ENCODE measurements at places on chromosomes 6 and 20. TPM values are rescaled to one million over a fixed set of nuclear protein-coding genes. Genes with fewer than 3 reads are reported as not detected.

GRCh38 chr6:44868910-44869309, 459.2 kb upstream of the RUNX2 start:
- no peaks in the 10 kb centered on the region for H3K36me3 ChIP-seq
- no peak overlapping the region for H3K27ac ChIP-seq
- no peaks in the 10 kb centered on the region for H3K27me3 ChIP-seq
- no peak for DNase-seq

DNA sequence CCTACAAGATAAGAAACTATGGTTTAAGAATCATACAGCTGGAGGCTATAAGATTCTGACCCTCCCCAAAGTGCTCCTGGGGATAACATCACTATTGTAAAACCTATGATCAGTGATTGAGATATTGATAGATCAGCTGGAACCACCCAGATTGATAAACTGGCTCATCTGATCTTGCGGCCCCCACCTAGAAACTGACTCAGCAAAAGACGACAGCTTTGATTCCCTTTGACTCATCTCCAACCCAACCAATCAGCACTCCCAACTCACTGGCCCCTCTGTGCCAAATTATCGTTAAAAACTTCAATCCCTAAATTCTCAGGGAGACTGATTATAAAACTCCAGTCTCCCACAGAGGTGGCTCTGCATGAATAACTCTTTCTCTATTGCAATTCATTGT, 106.4 kb downstream of the SCP2D1 start:
- no peaks in the 10 kb centered on the region for H3K36me3 ChIP-seq
- H3K4me1 ChIP-seq: no peaks in the 10 kb centered on the region
- H3K4me3 ChIP-seq: no peak overlapping the region
- no peak for DNase-seq
- H3K27ac ChIP-seq: no peak overlapping the region

- no peak for DNase-seq
- no peaks in the 10 kb centered on the region for H3K27me3 ChIP-seq
- no peaks in the 10 kb centered on the region for H3K36me3 ChIP-seq
- H3K4me1 ChIP-seq: peaks cover 11% of the 10 kb centered on the region
- H3K27ac ChIP-seq: no peak overlapping the region
Measured at GRCh38 chr6:157462956-157463742, 82.2 kb downstream of the ZDHHC14 start.

DNA sequence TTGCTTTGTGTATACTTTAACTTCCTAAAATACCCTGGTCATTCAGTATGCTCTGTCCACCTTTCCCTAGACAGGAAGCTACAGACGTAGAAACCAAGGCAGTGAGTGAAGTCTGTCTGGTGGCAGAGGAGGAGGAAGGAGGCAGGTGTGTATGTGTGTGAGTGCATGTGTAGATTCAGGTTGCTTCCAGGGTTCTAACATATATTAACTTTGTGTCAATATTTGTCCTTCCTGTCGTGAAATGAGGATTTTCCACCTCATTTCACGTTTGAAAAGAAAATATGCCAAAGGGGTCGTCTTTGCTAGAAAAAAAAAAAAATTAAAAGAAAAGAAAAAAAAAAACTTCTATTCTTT, 411.5 kb downstream of the PKHD1 start:
- no peaks in the 10 kb centered on the region for H3K27me3 ChIP-seq
- no peaks in the 10 kb centered on the region for H3K36me3 ChIP-seq
- no peaks in the 10 kb centered on the region for H3K4me1 ChIP-seq

DNA sequence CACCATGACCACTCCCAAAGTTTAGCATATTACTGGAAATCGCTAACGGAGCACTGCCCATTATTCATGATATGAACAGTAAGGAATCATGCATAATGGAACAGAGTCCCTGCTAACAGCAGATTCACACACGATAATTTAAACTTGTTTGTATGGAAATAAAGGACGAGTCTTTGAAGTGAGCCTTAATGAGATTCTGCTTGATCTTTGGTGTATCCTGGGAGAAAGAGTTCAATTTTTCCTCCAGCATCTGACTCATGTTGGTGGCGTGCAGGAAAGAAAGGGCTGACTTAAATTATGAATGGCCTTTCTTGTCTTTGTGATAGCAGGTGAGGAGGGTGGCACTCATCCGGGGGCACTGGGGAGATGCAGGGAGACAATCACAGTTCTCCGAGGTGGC, 194.6 kb downstream of the ZNF217 start:
- no peaks in the 10 kb centered on the region for H3K36me3 ChIP-seq
- no peak overlapping the region for H3K4me3 ChIP-seq
- H3K4me1 ChIP-seq: peaks cover 6% of the 10 kb centered on the region
- DNase-seq: no peak
- H3K27me3 ChIP-seq: no peaks in the 10 kb centered on the region
- H3K27ac ChIP-seq: no peak overlapping the region

DNA sequence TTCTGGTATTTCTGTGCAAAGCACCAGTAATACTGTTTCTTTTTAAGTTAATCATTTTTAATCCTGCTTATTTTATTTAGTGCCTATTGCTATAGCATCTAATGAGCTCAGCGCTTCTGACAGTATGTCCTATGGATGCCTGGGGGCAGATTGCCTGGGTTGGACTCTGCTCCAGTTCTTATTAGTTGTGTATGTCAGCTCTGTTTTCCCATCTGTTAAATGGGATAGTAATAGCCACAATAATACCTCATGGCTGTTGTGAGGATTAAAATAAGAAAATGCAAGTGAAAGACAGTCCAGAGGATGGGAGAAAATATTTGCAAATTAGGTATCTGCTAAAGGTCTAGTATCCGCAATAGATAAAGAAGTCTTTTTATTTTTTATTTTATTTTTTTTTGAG, 87.0 kb downstream of the UTRN start:
- DNase-seq: no peak
- no peak overlapping the region for H3K27ac ChIP-seq
- H3K4me3 ChIP-seq: no peak overlapping the region
- peaks cover 2% of the 10 kb centered on the region for H3K4me1 ChIP-seq

DNA sequence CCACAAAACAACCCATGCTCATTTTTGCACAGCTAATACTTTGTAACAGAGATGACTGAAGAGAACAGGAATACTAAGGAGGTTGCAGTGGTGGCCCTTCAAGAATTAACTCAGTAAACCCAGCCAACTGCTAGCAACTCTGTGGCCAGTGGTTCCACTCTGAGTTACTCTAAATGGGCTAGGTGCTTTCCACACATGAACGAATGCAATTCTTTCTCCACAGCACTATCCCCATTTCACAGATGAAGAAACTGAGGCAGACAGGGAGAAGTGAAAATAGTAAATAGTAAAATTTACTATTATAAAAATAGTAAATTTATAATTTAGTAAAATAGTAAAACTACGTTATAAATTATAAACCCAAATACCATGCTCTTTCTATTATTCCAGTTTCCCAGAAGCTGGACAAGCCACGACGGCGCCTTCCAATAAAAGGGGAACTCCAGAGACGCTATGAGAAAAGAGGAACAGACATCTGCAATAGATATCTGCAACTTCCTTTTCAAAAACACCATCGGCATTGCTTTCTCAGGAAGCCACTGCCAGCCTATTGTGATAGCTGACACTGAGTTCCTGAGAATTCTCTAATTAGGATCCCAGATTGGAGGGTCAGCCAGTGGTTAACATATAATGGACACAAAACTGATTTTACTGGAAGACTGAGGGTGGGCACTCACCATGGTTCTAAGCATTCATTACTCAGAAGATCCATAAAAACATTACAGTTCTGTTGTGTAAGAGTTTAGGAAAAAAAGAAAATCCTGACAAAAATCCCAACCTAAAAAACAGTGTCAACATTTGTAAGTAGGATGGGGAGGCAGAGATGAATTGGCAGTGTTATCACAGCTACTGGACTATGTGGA, 16.2 kb downstream of the FKBP1A start:
- H3K27me3 ChIP-seq: no peaks in the 10 kb centered on the region
- peaks cover 6% of the 10 kb centered on the region for H3K36me3 ChIP-seq
- H3K4me1 ChIP-seq: peaks cover 29% of the 10 kb centered on the region
- no peak overlapping the region for H3K4me3 ChIP-seq
- H3K27ac ChIP-seq: no peak overlapping the region
- DNase-seq: no peak

- H3K27me3 ChIP-seq: peaks cover 47% of the 10 kb centered on the region
- DNase-seq: no peak
- peaks cover 29% of the 10 kb centered on the region for H3K4me1 ChIP-seq
- H3K27ac ChIP-seq: no peak overlapping the region
- peak overlapping the region; percentile 87 for H3K4me3 ChIP-seq
Measured at GRCh38 chr6:21666201-21666691, 72.7 kb downstream of the SOX4 start.

GRCh38 chr6:42453654-42454427, 2.1 kb upstream of the TRERF1 start:
- peak overlapping the region; percentile 87 for H3K4me3 ChIP-seq
- H3K27me3 ChIP-seq: no peaks in the 10 kb centered on the region
- H3K36me3 ChIP-seq: no peaks in the 10 kb centered on the region
- no peak for DNase-seq

DNA sequence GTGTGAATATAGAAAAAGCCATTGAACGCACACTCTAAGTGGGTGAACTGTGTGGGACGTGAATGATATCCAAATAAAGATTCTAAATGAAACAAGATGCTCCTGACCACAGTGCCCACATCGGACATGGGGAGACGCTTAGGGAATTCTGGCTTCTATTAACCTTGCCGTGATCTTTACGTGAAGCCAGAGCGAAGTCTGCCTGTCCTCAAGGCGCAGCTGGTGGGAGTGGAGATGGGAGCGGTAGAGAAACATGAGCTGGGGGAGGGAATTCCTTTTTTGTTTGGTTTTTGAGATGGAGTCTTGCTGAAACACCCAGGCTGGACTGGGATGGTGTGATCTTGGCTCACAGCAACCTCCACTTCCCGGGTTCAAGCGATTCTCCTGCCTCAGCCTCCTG, 46.0 kb downstream of the VSTM2L start:
- DNase-seq: no peak
- H3K27me3 ChIP-seq: no peaks in the 10 kb centered on the region
- no peaks in the 10 kb centered on the region for H3K4me1 ChIP-seq
- H3K4me3 ChIP-seq: no peak overlapping the region

- no peak overlapping the region for H3K4me3 ChIP-seq
- no peaks in the 10 kb centered on the region for H3K36me3 ChIP-seq
- H3K4me1 ChIP-seq: no peaks in the 10 kb centered on the region
- no peak overlapping the region for H3K27ac ChIP-seq
Measured at GRCh38 chr6:166598441-166599138, 12.1 kb upstream of the RAMACL start.

DNA sequence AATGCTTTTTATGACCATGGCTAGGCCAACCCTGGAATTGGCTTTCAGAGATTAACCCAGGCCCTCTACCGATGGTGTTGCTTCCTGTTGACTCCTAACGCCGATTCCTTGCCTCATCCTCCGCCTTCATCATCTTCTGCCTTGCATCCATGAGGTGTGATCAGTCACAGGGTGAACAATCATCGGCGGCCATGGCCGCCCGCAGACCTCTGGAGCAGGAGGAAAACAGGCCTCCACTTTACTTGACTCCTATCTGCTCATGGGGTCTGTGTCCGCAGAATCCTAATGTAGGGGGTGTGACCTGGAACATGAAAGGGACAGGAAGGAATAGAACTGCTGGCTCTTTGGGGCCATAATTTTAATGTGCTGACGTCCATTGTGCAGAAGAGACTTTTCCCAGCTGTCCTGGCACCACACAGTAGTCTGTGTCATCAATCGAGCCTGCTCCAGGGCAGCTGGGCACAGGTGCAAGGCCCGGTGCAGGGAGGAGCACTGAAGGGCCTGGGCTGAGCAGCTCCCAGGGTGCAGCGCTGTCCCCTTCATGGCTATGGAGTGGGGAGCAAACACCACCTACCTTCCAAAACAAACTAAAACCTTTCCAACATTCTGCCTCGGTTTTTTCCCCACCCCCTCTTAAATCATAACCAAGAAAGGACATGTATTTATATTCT, 8.0 kb downstream of the SLC22A3 start:
- H3K4me1 ChIP-seq: no peaks in the 10 kb centered on the region
- H3K36me3 ChIP-seq: no peaks in the 10 kb centered on the region
- H3K27ac ChIP-seq: no peak overlapping the region
- H3K4me3 ChIP-seq: no peak overlapping the region
- DNase-seq: no peak

DNA sequence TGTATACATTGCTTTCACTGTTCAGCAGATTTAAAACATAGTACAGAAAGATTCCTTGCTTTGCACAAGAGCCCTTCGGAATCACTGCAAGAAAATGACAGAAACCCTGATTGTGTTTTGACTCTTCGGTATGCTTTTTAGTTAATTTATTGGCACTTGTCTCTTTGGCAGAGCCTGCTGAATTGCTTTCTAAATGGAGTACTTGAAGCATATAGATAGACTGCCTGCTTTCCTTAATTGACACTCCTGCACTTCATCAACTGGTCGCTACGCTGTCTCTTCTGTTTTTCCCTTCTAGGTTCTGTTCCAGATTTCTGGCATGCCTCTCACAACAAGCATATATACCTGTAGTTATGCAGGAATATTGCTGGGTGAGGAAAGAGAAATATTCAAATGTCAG, 22.4 kb upstream of the RBM24 start:
- no peaks in the 10 kb centered on the region for H3K36me3 ChIP-seq
- H3K27me3 ChIP-seq: no peaks in the 10 kb centered on the region
- H3K4me1 ChIP-seq: no peaks in the 10 kb centered on the region
- no peak overlapping the region for H3K4me3 ChIP-seq

NUDT3 gene
- 31.0 TPM for total RNA-seq

FHL5 gene
- not detected for total RNA-seq
